KG1 (cell line): ENCODE measurements at places on chromosomes 1 and 21.

- DNase-seq = no peak
Measured at GRCh38 chr1:107748531-107748930, 216.4 kb downstream of the VAV3 start.

GRCh38 chr1:150249936-150250335 lies 7.6 kb upstream of the CA14 start:
- DNase-seq = no peak

GRCh38 chr1:150121236-150121862 lies 28.4 kb upstream of the PLEKHO1 start:
- no peak for DNase-seq

GRCh38 chr1:217315346-217315745 lies 315.5 kb downstream of the GPATCH2 start:
- no peak for DNase-seq

- DNase-seq = no peak
Measured at GRCh38 chr1:204992201-204992997, 50.6 kb upstream of the CNTN2 start.

DNA sequence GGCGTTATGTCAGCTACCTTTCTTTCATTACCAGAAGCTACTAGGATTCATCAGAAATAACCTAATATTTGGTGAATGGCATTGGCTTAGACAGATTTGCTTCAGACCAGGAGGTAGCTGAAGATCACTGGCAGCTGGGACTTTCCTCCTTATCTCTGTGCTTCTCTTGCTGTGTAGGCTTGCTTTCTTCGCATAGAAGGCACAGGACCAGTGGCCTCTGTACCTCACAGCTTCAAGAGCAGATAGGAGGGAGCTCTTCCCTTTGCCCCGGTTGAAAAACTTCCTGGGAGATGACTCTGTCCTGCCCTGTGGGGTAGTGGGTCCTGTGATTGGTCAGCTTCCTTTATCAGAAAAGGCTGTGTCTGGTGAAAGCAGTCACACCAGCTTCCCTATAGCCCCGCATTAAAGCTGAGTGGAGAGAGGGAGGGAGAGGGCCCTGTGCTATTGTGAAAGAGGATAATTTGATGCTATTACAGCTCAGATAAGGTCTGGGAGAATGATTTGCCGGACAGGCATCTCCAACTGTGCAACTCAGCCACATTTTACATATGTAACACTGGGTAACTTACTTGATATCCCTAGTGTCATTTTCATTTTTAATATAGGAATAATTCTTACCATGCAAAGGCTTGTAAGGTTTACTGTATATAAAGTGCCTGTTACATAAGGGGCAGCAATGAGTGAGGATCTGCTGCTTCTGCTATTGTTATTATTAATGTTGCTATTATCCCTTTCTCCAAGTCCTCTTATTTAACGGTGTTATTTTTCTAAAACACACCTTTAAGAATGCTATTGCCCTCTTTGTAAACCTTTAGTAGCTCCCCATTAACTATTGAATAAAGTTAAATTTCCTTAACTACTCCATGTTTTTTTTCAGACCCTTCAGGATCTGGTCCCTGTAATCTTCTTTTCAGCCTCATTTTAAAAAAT lies 31.6 kb downstream of the OSBPL9 start:
- DNase-seq = no peak

- DNase-seq = no peak
Measured at GRCh38 chr1:153711026-153711425, 16.8 kb upstream of the INTS3 start.

- DNase-seq = peak; percentile 19
Measured at GRCh38 chr1:24321697-24322469, 2.7 kb downstream of the GRHL3 start.

GRCh38 chr1:66175581-66175980 lies 358.4 kb upstream of the SGIP1 start:
- DNase-seq = no peak

DNA sequence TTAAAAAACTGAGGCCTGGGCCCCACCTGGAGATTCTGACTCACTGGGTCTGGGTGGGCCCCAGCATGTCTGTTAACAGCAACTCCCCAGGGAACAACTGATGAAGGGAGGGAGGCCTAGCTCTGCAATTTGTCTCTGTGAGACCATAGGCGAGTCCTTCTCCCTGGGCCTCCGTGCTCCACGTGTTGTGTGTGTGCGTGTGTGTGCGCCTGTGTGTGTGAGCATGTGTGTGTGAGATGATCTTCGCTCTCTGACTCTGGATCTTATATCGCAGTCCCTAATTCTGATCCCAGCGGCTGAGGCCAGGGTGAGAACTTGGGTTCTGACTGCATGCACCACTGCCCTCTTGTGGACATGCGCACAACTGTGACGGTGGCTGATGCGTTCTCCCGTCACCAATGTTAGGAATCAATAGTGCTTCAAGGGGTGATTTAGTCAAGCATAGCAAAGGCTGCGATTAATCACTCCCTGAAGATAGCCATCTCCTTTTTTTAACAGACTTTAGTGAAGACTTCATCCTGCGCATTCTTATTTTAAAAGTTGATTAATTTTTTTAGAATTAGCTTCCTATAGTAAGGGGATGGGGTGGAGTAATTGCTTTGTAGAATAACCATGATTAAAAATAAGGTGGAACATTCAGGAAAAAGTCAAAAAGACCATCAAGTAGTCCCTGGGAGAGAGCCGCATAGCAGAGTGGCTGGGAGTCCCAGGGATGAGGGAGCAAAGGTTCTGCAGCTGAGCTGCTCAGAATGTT lies 62.4 kb upstream of the USP24 start:
- peak; percentile 63 for DNase-seq

DNA sequence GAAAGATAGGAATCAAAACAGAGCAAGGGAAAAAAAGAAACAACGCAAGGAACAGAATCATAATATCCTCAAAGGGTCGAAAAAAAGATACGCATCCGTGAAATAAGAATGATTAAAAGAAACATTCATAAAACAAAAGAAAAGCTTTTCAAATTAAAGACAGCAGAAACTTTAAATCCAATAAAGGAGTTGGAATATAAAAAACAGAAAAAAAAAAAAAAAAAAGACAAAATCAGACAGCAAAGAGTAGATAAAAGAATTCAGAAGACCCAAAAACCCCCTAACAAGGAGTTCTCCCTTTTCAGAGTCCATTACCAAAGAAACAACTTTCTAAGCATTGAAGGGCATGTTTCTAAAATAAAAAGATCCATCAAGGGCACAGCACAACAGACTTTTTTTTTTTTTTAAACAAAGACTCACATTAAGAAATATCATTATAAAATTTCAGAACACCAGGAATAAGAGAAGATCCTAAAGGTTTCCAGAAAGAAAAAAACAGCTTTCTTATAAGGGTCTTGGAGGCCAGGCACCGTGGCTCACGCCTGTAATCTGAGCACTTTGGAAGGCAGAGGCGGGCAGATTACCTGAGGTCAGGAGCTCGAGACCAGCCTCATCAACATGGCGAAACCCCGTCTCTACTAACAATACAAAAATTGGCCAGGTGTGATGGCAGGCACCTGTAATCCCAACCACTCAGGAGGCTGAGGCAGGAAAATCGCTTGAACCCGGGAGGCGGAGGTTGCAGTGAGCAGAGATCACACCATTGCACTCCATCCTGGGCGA lies 44.7 kb downstream of the ENAH start:
- no peak for DNase-seq

- DNase-seq = no peak
Measured at GRCh38 chr1:82343381-82343780, 542.6 kb downstream of the ADGRL2 start.

GRCh38 chr21:18705971-18706370 lies 302.4 kb upstream of the TMPRSS15 start:
- DNase-seq = no peak

DNA sequence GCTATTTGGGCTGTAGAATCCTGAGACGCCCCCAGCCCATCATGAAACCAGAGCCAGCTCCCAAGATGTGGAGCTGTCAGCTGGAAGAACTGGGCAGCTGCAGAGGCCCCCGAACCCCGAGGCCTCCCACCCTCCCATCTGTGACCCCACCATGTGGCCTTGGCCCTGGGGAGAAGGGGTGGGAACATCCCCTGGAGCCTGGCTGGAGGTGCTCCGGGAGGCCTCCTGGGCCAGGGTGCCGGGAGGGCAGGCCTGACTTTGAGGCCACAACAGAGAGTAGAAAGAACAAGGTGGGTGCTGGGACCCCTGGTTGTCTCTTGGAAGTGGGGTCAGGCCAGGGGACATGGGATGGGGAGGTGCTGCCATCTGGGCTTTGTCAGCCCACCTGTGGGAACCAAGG lies 6.0 kb upstream of the SMYD3 start:
- DNase-seq = no peak

DNA sequence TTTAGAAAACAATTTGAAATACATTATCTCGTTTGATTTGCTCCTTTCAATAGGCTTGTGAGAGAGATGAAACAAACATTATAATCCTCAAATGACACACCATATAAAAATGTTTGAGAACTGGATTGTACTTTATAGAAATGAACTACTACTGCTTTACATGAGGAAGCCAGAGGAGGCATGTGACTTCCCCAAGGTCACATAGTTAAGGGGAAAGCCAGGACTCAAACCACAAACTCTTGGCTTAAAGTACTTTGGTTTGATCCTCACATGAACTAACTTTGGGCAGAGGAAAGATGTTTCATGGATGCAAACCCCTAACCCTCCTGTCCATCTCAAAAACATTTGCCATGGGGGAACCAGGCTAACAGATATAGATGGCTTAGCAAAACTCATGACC lies 4.7 kb downstream of the ARHGEF11 start:
- no peak for DNase-seq

GRCh38 chr1:54077359-54077758 lies 24.0 kb downstream of the TCEANC2 start:
- DNase-seq = no peak

- no peak for DNase-seq
Measured at GRCh38 chr1:198597690-198598430, 41.0 kb upstream of the PTPRC start.

GRCh38 chr1:40592107-40592803 lies 60.8 kb downstream of the ZNF684 start:
- no peak for DNase-seq
